ENCODE measurements at places on chromosomes 2 and 18. TPM values are rescaled to one million over a fixed set of nuclear protein-coding genes. Genes with fewer than 3 reads are reported as not detected.

DNA sequence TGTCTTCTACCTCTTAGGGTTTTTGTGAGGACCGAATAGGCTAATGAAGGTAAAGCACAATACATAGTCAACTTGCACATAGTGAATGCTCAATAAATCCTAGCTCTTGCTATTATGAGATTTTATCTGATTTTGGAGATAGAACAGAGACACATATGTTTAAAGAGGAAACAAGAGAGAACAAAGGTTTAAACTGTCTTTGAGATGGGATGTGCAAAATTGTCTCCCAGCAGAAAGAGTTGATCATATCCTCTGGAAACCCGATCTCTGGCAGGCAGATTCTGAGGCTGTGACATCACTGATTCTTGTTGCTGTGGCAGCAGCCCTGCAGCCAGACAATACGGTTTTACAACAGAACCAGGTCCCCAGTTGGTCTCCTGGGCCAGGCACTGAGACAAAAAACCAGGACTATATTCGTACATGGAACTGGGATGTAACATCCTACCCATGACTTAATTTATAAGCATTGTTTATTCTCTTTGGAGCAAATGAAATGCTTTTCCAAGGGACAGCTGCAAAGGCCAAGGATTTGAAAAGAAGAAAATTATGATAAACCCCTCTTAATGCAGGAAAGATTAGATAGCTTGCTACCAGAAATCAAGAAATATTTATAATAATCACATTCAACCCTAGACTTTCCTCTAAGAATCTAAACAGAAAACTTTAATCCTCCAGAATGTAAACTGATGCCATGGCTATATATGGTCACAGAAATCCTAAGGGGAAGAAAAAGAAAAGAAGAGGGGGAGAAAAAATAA, 80.2 kb downstream of the SLC8A1 start:
- no peak for DNase-seq

DNA sequence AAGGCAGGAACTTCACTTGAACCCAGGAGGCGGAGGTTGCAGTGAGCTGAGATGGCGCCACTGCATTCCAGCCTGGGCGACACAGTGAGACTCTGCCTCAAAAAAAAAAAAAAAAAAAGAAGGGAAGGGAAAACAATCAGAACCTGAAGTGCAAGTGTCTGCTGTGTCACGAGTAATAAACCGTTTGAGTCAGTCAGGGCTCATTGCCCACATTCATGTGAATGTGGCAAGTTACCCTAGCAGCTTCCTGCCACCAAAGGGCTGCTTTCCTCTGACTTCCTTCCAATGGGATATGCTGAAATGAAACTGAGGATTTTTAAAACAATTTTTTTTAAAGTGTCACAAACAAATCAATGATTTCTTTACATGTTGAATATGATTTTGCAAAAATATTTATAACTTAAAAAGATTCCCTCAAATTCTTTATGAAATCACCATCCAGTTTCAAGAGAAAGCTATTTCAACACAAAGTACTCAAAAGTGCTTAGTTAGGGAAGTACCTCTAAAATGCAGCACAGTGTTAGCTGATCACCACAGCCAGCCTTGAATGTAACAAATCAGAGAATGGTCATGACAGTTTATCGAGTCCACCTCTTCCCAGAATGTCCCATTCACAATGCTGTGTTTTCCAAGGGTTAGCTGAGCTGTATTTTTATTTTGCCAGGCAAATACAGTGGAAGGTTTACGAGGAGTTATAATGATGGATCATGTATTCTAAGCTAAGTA, 36.4 kb downstream of the WDSUB1 start:
- peak; percentile 88 for DNase-seq

SERPINB5 gene
- not detected for polyA plus RNA-seq

DNA sequence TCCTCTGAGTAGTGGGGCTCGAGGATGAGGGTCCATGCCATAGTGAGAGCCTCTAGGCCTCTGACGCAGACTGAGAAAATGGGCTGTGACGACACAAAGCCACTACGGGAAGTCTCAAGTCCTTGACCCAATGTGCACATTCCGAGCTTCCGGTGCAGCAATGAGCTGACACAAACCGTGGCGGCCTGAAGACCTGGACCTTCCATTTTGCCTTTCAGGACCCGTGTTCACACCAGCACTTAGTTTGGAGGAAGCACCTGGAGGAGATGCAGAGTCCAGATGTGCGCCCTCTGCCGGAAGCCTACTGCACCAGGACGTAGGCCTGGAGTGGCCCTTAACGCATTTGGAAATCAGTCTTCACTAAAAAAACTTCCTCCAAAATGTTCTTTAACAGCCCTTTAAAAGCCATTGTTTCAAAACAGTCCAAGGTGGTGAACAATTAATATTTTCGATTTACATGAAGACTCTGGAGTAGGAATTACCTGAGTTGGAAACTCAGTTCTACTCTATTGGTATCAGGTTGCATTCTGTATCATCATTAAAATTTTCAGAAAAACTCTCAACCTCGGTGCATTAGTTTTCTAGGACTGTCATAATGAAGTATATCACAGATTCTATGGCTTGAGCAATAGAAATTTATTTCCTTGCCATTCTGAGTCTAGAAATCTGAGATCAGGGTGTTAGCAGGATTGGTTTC, 33.9 kb downstream of the BMP10 start:
- DNase-seq: peak; percentile 73

PMAIP1 gene
- 7.3 TPM for polyA plus RNA-seq

CDK5R2 gene
- polyA plus RNA-seq: not detected

- no peak for DNase-seq
These were observed 16.6 kb downstream of the SERTAD2 start for GRCh38 chr2:64637000-64637635.

DNA sequence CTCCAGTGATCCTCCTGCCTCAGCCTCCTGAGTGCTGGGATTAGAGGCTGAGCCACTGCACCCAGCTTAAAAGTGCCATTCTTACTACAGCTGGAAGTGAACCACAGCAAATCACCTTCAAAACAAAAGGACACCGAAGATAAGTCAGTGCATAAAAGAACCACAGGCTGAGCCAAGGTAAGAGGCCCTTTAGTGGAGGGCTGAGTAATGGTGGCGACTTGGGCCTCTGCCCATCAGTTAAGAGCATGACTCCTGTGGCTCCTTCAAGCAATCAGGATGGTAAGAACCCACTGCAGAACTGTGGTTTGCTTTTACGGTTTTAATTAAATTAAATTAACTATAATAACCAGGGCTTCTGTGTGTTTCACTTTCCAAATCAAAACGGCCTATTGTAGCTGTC, 75.1 kb downstream of the CTAGE1 start:
- peak; percentile 85 for DNase-seq

CYP27A1 gene
- 30.3 TPM for polyA plus RNA-seq

CCT7 gene
- polyA plus RNA-seq: 343 TPM

DNA sequence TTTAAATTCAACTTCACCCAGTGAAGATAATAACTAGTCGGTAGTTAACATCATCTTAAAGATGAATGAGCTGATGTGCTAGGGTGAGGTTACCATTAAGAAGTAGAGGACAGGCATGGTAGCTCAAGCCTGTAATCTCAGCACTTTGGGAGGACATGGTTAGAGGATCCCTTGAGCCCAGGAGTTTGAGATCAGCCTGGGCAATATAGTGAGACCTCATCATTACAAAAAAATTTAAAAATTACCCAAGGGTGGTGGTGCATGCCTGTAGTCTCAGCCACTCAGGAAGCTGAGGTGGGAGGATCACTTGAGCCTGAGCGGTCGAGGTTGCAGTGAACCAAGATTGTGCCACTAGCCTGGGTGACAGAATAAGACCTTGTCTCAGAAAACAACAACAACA, 4.7 kb downstream of the GALNT5 start:
- no peak for DNase-seq

- peak; percentile 33 for DNase-seq
These were observed 217.3 kb downstream of the SEPTIN10 start for GRCh38 chr2:109396202-109397180.

NPPC gene
- polyA plus RNA-seq: not detected

DNA sequence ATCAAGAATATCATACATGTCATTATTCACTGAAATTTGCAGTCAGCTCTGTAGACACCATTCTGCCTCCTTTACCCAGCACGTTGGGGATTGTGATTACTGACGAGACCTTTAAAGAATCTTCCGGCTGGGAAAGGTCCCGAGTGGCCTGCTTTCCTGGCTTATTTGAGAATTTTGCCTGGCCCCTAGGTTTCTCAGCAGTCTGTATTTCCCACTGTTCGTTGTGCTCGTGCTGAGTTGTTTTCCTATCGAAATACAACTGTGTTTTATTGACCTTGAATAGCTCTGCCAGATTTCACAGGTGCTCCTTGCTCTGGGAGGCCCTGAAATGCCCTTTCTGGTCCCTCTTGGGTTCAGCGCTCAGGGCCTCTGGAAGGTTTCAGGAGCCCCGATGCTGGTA, 94.9 kb downstream of the AGAP1 start:
- no peak for DNase-seq

DNA sequence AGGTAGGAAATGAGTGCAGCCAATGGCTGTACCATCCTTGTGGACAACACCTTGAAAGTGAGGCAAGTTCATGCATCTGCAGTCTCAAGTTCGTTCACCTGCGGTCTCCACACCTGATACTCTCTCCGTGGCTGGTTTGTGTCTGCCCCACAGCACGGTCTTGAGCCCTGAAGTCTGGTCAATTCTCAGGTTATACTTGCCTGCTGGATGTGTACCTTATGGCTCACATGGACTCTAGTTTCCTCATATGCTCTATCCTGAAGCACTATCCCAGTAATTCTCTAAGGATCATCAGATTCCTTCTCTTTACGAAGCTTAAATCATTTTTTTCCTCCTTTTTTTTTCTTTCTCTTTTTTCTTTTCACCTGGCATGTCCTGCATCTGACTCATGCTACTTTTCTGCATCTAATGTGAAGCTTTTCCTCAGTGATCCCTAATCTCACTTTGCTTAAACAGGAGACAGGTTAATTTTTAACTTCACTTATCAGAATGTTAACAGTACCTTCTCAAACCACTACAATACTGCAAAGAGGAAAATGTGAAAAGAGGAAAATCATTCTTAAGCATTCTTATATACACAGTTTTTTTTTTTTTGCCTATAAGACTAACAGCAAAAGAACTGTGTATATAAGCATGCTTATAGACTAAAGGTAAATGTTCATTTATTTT, 511.2 kb downstream of the SOX11 start:
- DNase-seq: no peak

CD207 gene
- not detected for polyA plus RNA-seq

DNA sequence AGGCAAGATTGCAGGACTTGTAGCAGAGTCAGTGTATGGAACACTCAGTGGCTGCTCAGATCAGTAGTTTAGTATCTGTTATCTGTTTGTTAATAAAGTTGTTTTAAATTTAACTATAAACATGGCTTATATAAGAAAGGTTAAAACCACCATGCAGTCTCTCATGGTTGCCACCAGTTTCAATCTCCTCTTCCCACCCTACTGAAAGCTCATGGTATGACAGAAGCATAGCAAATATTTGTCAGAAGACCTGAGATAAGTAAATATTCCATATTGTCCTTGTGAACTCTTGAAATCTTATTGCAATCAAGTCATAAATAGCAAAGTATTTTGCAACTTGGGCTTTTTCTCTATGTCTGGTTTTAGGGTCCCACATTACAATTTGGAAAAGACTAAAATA, 2.1 kb upstream of the COL5A2 start:
- no peak for DNase-seq

GRCh38 chr18:24168496-24168895, 29.6 kb downstream of the CABYR start:
- DNase-seq: no peak

DNA sequence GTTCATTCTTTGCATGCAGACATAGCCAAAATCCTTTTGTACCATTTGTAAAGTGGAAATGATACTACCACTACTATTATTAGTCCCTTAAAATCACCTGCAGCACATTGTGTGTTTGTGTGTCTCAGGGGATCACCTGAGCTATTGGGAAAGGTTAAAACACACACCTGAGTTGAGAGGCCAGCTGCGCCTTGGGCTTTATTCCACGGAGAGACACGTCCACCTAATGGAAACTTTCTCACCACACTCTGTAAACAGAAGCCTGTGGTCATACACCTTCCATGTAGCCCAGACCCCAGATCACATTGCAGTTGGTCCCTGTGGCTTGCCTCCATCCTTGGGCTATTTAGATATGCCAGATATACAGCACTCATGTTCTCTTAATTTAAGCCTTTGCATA, 81.8 kb upstream of the SH3BP4 start:
- DNase-seq: no peak

GRCh38 chr2:23529659-23530058, 144.7 kb downstream of the KLHL29 start:
- DNase-seq: no peak

DNA sequence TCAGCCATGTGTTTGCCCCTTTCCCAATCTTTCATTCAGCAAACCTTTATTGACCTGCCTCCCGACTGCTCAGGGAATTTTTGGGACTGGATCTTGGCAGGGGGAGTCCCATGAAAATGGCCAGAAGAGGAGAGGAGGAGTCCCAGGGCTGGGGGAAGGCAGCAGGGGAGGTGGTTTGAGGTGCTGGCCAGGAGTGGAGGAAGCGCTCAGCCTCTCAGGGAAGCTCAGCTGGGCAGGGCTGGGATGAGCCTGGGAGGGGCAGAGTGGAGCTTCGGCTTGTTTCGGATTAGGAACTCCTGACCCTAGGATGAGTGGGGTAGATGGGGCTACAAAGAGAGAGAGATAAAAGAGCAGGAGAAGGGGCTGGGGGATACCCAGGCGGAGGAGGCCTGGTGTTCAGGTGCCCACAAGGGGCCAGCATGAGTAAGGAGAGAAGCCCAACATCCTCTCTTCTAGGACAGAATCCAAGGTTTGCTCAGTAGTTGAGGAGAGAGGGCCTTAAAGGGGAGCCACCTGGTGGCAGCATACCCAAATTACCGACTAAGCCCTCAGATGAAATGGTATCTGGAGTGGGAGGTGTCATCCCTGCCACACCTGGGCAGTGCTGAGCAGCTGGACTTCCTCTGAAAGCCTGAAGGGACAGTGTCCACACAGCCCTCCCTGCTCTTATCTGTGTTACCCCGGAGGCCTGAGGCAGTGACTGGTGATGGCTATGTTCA, 91.1 kb downstream of the INHBB start:
- DNase-seq: peak; percentile 8

- peak; percentile 9 for DNase-seq
These were observed 899 bp upstream of the GFPT1 start for GRCh38 chr2:69387770-69388481.

GRCh38 chr2:40740419-40740818, 288.5 kb upstream of the SLC8A1 start:
- DNase-seq: peak; percentile 6

DNA sequence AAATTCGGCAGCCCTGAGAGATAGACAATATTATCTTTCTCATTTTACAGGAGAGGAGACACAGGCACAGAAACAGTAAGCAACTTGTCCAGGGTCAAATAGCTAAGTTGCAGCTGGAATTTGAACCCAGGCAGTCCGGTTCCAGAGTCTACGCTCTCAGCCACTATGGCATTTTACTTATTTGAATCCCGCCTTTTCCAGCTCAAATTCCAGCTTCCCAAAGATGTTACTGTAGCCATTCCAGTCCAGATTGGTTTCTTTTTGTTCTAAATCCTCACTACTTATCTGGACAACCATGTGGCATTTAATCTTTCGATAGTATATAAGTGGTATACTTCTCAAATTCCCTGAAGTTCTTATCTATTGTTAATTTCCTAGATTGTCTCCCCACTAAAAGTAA, 125.7 kb downstream of the NBAS start:
- no peak for DNase-seq

YPEL5 gene
- 49.5 TPM for polyA plus RNA-seq

GRCh38 chr18:4801151-4801550, 346.0 kb upstream of the DLGAP1 start:
- DNase-seq: no peak

LYPD6 gene
- 3.0 TPM for polyA plus RNA-seq

SAG gene
- not detected for polyA plus RNA-seq

- no peak for DNase-seq
These were observed 113.5 kb downstream of the CABLES1 start for GRCh38 chr18:23248826-23249225.

- no peak for DNase-seq
These were observed 153.6 kb upstream of the TWIST2 start for GRCh38 chr2:238694136-238694755.

TRIM43 gene
- polyA plus RNA-seq: not detected

STPG4 gene
- not detected for polyA plus RNA-seq
